Chondrocyte (in vitro differentiated cells): ENCODE measurements at places on chromosomes 3 and 15. TPM values are rescaled to one million over a fixed set of nuclear protein-coding genes. Genes with fewer than 3 reads are reported as not detected.

DNA sequence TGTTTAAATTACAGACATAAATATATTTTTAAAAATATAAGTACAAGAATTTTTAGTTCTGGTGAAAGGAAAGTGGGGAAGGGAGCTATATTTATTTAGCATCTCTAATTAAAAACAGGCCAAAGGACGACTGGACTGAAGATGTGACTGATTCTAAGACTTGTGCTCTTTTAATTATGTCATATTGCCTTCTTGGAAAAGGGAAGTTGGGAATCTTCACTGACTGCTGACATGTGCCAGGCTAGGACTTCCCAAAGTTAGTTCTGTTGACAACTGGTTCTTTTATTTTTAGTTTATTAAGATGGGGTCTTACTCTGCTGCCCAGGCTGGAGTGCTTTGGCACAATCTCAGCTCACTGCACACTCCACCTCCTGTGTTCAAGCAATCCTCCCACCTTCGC is 13.5 kb downstream of the CNOT10 start:
- no peak overlapping the region for H3K27ac ChIP-seq
- peaks cover 2% of the 10 kb centered on the region for H3K36me3 ChIP-seq
- no peaks in the 10 kb centered on the region for H3K27me3 ChIP-seq

- no peak for DNase-seq
- H3K4me3 ChIP-seq: no peak overlapping the region
- no peaks in the 10 kb centered on the region for H3K36me3 ChIP-seq
Observed at GRCh38 chr3:4290272-4290893, 12.8 kb upstream of the SETMAR start.

DNA sequence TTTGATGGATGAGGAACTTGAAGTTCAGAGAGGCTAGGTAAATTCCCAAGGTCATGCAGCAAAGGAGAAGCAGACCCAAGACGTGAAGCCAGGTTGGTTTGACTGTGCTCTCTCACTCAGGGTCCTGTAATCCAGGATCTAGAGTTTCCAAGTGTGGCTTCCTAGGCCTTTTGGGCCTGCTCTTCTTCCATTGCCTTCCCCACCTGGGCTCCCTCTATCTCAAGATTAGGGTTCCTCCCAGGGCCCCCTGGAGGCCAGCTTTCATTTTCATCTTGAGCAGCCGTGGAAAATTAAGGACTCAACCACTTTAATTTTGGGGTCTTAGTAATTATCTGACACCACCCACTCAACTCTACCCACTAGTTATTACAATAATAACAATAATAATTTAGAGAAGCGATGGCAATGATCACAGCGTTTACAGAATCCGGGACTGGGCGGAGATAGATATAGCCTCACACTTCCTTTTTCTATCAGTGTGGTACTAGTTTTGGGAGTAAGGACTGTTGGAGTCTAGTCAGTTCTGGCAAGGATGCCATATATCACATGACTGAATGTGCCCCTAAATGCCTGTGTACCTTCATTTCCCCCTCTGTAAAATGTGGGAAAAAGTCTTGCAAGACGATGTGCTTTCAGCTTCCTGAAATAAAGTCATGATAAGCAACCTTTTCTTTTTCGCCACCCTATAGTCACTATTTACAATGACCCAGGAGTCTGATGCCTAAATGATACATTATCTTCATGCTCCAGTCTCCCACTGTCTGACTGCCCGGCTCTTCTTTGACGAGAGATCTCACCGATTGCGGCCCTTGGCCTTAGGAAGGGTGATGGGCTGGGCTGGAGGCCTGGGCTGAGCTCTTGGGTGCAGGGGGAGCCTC is 30.2 kb upstream of the MAGEF1 start:
- no peak overlapping the region for H3K4me3 ChIP-seq
- H3K27me3 ChIP-seq: no peaks in the 10 kb centered on the region
- H3K4me1 ChIP-seq: peaks cover 26% of the 10 kb centered on the region

GRCh38 chr3:150825192-150825915 is 62.4 kb upstream of the SIAH2 start:
- no peak overlapping the region for H3K27ac ChIP-seq
- no peak overlapping the region for H3K4me3 ChIP-seq
- peaks cover 31% of the 10 kb centered on the region for H3K27me3 ChIP-seq
- H3K4me1 ChIP-seq: no peaks in the 10 kb centered on the region
- peaks cover 2% of the 10 kb centered on the region for H3K36me3 ChIP-seq
- DNase-seq: no peak

DNA sequence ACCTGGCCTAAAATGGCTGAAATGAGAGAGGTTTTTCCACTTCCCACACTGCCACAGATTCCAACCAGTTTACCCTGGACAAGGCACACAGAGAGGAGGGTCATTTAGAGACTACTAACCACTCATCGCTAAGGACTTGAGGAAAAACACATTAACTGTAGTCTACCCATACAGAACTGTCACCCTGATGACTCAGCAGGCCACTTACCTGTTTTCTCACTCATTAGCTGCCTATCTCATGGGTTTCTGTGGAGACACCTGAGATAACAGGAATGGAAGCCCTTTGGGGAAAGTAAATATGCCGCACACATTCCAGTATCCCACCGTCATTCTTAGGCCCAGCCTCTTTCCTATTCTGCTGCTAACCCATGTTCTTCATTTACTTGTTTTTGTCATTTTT is 50.0 kb downstream of the ABCC5 start:
- H3K27ac ChIP-seq: no peak overlapping the region
- no peak for DNase-seq
- H3K36me3 ChIP-seq: peaks cover 46% of the 10 kb centered on the region

DNA sequence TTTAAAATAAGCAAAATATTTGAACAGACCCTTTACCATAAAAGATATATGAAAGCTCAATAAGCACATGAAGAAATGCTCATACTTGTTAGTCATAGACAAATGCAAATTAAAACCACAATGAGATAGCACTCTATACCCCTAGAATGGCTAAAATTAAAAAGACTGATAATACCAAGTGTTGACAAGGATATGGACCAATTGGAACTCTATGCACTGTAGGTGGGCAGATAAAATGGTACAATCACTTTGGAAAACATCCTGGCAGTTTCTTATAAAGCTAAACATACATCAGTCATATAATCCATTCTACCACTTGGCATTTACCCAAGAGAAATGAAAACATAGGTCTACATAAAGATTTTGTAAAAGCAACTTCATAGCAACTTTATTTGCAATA is 293.0 kb upstream of the TLE3 start:
- H3K4me1 ChIP-seq: peaks cover 3% of the 10 kb centered on the region
- DNase-seq: no peak
- no peaks in the 10 kb centered on the region for H3K36me3 ChIP-seq

DNA sequence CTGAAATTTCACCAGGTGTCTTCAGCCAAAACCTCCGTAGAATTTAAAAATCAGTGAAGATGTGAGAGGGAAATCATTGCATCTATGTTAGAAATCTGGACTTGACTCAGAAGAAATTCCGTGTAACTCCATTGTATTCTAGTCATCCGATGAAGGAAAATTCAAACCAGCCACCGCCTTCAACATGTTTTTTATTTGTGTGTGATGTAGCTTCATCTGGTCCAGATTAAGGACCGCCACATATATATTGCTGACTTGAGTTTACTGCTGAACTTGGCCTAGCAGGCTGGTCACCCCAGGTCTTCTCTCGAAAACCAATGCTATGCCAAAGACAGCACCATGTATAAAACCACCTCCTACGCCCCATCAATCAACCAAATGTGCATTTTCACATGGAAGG is 120.9 kb downstream of the FOXP1 start:
- DNase-seq: no peak
- no peak overlapping the region for H3K4me3 ChIP-seq
- no peak overlapping the region for H3K27ac ChIP-seq
- no peaks in the 10 kb centered on the region for H3K27me3 ChIP-seq
- H3K4me1 ChIP-seq: peaks cover 52% of the 10 kb centered on the region

DNA sequence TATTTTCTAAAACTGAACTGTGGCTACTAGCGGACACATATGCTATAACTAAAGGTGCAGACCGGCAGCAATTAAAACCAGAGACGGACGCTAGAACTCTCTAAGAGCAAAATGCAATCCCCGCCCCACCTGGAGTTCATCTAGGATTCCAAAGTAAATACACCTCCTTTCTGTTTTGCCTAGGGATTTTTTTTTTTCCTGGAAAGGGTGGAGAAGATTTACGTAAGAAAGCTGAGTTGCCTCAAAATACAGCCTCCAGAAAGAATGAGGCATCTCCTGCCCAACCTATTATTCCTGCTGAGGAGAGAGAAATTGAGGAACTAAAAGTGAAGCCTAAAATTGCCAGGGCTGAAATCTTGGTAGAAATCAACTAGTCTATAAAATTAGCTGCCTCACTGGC is 150.2 kb downstream of the TP63 start:
- H3K4me3 ChIP-seq: no peak overlapping the region
- DNase-seq: no peak
- H3K36me3 ChIP-seq: no peaks in the 10 kb centered on the region
- no peaks in the 10 kb centered on the region for H3K4me1 ChIP-seq
- no peak overlapping the region for H3K27ac ChIP-seq
- H3K27me3 ChIP-seq: peaks cover 12% of the 10 kb centered on the region

- peaks cover 2% of the 10 kb centered on the region for H3K36me3 ChIP-seq
- peaks cover 26% of the 10 kb centered on the region for H3K27me3 ChIP-seq
- no peak overlapping the region for H3K4me3 ChIP-seq
- no peak overlapping the region for H3K27ac ChIP-seq
- no peak for DNase-seq
Observed at GRCh38 chr3:150961949-150962348, 10.6 kb downstream of the CLRN1 start.

DNA sequence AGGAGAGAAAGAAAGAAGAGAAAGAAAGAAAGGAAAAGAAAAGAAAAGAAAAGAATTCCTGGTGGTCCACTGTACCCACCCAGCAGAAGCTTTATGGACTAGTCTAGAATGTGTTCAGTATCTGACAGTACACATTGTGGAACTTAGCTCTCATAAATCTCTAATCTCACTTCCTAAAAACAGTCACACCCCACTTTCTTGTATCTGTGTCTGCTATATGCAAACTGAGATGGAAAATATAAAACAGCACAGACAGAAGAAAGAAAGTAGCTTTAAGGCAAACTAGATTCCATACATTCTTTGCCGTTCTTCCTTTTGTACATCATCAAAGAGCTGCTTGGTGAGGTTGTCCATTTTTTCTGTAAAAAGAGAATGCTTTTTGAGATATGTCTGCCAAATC is 41.1 kb upstream of the GNB5 start:
- no peak overlapping the region for H3K27ac ChIP-seq
- no peak for DNase-seq
- H3K36me3 ChIP-seq: no peaks in the 10 kb centered on the region
- no peaks in the 10 kb centered on the region for H3K27me3 ChIP-seq
- peaks cover 22% of the 10 kb centered on the region for H3K4me1 ChIP-seq

DNA sequence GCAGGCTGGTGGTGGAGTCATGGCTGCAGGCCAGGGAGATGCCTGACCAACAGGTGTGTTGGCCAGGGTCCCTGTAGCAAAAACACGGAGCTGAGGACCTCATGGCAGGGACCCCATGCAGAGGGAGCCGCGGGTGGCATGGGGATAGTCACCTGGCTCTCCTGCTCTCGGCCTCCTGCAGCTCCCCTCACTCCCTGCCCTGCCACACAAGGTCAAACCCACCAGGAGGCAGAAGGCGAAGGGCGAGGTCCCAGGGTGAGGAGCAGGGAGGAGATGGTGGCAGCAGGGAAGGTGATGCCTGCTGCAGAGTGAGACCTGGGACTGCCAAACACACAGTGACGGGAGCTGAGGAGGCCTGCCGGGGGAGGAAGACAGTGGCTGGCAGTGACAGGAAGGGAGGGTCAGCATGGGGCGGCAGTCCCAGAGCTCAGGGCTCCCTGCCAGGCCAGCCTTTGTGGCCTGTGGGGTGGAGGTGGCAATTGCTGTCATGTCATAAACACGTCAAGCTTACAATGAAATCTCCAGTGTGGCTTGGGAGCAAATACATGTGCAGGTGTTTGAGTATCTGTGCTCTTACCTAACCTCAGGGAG is 144.3 kb downstream of the TJP1 start:
- peaks cover 2% of the 10 kb centered on the region for H3K36me3 ChIP-seq
- H3K4me1 ChIP-seq: peaks cover 20% of the 10 kb centered on the region
- no peak overlapping the region for H3K27ac ChIP-seq
- H3K4me3 ChIP-seq: no peak overlapping the region

DNA sequence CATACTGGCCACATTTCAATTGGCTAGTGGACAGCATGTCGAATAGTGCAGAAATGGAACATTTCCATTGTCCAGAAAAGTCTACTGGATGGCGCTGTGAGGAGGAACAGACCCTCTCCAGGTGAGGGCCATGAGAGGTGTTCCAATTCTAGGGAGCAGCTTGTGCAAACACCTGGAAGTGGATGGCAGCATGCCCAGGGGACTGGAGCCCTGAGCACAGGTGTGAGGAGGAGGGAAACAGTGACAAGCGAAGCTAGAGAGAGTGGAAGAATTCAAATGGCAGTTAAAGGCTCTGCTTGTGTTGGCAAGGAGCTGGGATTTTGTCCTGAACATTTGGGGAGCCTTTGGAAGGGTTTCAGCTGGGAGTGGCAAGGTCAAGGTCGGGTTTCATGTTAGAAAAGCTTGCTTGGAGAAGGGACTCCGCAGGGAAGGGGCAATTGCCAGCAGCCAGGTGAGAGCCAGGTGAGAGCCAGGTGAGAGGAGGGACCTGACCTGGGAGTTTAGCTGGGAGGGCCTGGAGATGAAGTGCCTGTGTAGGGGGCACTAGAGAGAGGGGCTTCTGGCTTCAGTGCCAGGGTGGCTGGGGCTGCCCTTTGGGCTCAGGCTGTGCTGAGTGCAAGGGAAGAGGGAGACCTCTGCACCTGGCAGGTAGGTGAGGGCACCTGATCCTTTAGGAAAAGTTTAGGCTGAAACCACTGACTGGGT is 93.8 kb downstream of the LINGO1 start:
- H3K4me1 ChIP-seq: peaks cover 53% of the 10 kb centered on the region
- DNase-seq: peak; percentile 61
- H3K27ac ChIP-seq: peak overlapping the region; percentile 55
- no peaks in the 10 kb centered on the region for H3K36me3 ChIP-seq
- no peaks in the 10 kb centered on the region for H3K27me3 ChIP-seq
- H3K4me3 ChIP-seq: no peak overlapping the region

DNA sequence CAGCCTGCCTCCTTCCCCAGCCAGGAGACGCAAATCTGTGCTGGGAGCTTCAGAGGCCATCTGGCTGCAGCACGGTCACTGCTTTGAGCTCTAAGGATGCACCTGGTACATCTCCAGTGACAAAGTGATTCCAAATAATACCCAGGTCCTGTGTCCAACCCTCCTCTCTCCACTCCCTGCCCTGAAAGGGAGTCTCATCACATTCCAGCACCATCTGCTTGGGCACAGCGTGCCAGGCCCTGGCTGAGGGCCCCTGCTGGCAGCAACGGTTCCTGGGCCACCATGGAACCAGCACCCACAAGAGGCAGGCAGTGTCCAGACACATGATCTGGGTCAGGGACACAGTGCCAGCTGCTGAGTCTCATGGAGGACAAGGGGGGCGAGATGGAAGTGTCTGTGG is 81.3 kb downstream of the MTHFS start:
- no peaks in the 10 kb centered on the region for H3K27me3 ChIP-seq
- no peak overlapping the region for H3K4me3 ChIP-seq
- no peaks in the 10 kb centered on the region for H3K4me1 ChIP-seq

GRCh38 chr15:33262306-33262705 is 48.5 kb upstream of the RYR3 start:
- H3K4me3 ChIP-seq: no peak overlapping the region
- no peak for DNase-seq
- peaks cover 3% of the 10 kb centered on the region for H3K4me1 ChIP-seq

- H3K27ac ChIP-seq: no peak overlapping the region
- no peaks in the 10 kb centered on the region for H3K36me3 ChIP-seq
- H3K27me3 ChIP-seq: peaks cover 14% of the 10 kb centered on the region
- DNase-seq: no peak
Observed at GRCh38 chr15:53841651-53842050, 82.2 kb upstream of the WDR72 start.

The ANKRD63 gene
- total RNA-seq: 0.25 to 1.1 TPM in 2 of 3 replicates, not detected in the other

The TSPAN3 gene
- total RNA-seq: 242 to 333 TPM (median 250 TPM) in 3 replicates

The DUOX2 gene
- 0.05 TPM in 1 of 3 replicates, not detected in the others for total RNA-seq

The PPP1R14D gene
- total RNA-seq: not detected in 3 replicates

The GOLGA8J gene
- not detected in 3 replicates for total RNA-seq

The POU1F1 gene
- total RNA-seq: not detected in 3 replicates

The ERICH6 gene
- not detected in 3 replicates for total RNA-seq

The GPR62 gene
- total RNA-seq: 0.19 TPM in 1 of 3 replicates, not detected in the others

The BMF gene
- 15.1 to 40.9 TPM (median 17.9 TPM) in 3 replicates for total RNA-seq
